ENCODE measurements at places on chromosomes 6 and 20.
A peak's percentile ranks its signal among the peaks of the same experiment; 100 is the strongest.

DNA sequence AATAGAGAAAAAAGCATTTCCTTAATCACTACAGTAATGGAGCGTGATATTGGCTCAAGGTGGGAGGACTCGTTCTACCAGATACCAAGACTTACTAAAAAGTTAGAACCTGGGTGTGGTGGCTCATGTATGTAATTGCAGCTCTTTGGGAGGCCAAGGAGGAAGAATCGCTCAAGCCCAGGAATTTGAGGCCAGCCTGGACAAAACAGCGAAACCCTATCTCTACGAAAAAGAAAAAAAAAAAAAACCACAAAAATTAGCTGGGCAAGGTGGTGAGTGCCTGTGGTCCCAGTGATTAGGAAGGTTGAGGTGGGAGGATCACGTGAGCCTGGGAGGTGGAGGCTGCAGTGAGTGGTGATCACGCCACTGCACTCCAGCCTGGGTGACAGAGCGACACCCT is 24.0 kb upstream of the ATRN start:
- DNase-seq = no peak

GRCh38 chr6:87698547-87699006 is 3.5 kb downstream of the AKIRIN2 start:
- no peak for DNase-seq

GRCh38 chr20:25061103-25061799 is 3.3 kb upstream of the ACSS1 start:
- no peak for DNase-seq

GRCh38 chr20:3781153-3781910 is at the start of gene SPEF1:
Gene SPEF1 (minus strand): TSS chr20:3781448. CDS start chr20:3781287, 161 bp downstream.
- peak; percentile 93 for DNase-seq

GRCh38 chr6:127855542-127856159 is 45.2 kb downstream of the THEMIS start:
- DNase-seq = peak; percentile 81

GRCh38 chr6:160917572-160917971 is 74.0 kb upstream of the MAP3K4 start:
- DNase-seq = no peak

- no peak for DNase-seq
Observed at GRCh38 chr20:8431538-8432434, 299.7 kb downstream of the PLCB1 start.

DNA sequence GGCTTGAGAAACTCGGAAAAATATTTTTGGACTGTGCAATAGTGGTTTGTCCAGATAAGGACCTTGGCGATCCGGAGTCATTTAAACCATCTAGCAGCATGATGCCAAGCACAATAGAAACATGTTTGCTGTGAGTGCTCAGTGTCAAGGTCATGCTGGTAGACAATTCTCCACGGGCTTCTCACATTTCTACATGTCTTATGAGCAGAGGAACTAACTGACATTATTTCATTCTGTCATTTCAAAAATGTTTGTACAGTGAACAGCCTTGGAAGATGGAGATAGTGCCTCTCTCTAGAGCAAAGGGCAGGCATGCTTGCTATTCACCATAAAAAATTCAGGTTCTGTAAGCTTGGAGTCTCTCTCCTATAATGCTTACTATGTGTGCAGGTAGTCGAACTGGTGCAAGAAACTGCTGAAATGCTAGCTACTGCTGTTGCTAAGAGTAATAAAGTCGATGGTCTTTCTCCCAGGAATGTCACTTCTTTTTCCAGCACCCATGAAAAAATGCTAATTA is 25.4 kb upstream of the CCN2 start:
- DNase-seq = no peak

- no peak for DNase-seq
Observed at GRCh38 chr20:9262653-9263194, 193.8 kb downstream of the PLCB4 start.

DNA sequence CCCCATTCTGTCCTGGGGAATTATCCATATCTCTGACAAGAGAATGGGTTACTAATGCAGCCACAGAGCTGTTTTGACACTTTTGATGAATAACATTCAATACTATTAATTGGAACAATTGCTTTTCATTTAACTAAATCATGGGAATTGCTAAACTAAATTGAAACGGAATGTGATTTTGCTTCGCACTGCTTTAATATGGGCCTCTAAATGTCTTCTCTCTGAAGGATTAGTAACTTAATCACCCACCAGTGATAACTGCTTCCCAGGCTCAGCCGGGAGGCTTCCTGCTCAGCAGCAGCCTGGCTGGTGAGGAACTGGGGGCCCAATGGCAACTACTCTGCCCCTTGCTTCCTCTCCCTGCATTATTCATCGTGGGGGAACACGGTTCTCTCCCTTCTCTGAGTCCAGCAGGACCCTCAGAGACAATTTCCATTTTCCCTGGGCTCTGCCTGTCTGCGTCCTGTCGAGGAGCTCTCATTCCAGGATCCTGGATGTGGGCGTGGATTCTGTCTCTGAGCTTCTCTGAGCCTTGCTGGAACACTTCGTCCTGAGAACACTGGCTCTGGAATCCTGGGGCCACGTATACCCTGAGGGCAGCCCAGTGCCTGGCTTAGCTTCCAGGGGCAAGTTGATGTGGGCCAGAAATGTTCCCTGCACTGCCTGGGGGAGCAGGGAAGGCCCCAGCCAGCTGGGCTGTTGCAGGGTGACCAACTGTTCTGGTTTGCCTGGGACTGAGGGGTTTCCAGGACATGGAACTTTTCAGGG is 308.9 kb downstream of the DHX35 start:
- DNase-seq = no peak

DNA sequence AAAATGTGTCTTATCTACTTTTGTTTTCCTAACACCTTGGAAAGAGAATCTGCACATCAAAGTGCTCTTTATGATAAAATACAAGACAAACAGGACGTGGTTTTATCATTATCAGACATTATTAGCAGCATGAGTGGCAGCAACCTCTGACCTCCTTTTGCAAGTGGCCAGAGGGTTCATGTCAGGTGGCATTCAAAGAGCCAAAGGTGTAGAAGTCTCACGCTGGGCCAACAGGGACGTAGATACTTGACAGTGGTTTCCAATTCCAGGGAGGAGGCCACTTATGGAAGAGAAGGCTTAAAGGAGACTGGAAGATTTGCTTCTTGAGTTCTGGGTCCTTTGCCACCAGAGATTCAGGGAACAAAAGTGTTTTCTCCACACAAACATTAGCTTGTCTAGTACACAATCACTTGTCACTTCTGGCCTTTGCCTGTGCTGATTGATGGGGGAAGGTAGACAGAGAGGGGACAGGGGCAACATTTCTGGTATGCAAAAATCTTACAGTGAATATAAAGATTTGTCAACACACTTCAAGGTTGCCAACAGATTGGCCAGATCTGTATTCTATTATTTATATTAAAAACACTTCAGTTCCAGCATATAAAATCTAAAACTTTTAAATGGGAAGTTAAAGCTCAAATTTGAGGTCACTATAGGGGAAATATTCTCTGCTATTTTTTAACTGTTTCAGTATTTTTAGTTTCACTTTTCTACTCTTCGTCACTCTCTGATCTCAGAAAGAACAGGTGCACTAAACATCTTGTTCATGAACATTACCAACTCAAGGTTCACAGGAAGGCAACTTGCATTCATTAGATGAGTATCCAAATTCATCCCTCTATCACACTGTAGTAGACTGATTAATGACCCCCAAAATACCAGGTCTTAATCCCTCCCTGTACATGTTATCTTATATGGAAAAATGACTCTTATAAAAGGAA is 52.1 kb upstream of the FBXO30 start:
- DNase-seq = no peak

- no peak for DNase-seq
Observed at GRCh38 chr6:116883005-116883404, 6.0 kb downstream of the RFX6 start.

GRCh38 chr6:159400826-159401225 is 231.6 kb downstream of the FNDC1 start:
- no peak for DNase-seq

- DNase-seq = no peak
Observed at GRCh38 chr20:32517518-32517873, 67.6 kb downstream of the NOL4L start.

DNA sequence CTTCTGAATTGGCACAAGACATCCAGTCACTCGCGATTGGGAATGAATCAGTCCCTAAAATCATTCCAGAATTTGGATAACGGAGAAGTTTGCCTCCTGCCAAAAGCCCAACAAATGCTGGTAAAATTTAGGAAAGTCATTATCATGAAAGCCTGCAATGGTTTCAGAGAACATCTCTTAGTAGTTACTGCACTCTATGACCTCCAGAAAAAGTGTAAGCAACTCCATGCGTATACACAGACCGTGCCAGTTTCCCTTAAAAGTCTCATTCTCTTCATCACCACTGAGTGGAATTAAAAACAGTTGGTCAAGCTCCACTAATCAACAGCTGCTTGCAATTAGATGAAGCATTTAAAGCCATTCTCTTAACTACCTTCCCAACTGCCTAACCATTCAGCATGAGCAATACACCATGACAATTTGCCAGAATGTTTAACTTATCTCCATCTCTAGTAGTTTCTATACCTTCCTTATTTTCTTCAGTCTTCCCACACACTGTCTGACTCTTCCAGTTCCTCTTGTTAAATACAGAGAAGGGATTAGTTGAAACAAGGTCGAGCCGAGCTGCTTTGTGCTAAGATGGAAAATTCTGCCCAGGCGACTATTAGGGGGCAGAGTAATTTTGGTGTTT is 183.6 kb upstream of the PRDM1 start:
- DNase-seq = no peak

All from globus pallidus (tissue), 1 donor.